ENCODE measurements at places on chromosomes 3 and 15.

DNA sequence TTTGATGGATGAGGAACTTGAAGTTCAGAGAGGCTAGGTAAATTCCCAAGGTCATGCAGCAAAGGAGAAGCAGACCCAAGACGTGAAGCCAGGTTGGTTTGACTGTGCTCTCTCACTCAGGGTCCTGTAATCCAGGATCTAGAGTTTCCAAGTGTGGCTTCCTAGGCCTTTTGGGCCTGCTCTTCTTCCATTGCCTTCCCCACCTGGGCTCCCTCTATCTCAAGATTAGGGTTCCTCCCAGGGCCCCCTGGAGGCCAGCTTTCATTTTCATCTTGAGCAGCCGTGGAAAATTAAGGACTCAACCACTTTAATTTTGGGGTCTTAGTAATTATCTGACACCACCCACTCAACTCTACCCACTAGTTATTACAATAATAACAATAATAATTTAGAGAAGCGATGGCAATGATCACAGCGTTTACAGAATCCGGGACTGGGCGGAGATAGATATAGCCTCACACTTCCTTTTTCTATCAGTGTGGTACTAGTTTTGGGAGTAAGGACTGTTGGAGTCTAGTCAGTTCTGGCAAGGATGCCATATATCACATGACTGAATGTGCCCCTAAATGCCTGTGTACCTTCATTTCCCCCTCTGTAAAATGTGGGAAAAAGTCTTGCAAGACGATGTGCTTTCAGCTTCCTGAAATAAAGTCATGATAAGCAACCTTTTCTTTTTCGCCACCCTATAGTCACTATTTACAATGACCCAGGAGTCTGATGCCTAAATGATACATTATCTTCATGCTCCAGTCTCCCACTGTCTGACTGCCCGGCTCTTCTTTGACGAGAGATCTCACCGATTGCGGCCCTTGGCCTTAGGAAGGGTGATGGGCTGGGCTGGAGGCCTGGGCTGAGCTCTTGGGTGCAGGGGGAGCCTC lies 30.2 kb upstream of the MAGEF1 start:
- DNase-seq: no peak

GRCh38 chr3:23111797-23112196 lies 91.3 kb upstream of the UBE2E2 start:
- no peak for DNase-seq

GRCh38 chr3:187044206-187044605 lies 95.1 kb downstream of the RPL39L start:
- no peak for DNase-seq

- no peak for DNase-seq
Measured at GRCh38 chr3:7710284-7710683, 791.3 kb upstream of the LMCD1 start.
